ENCODE measurements at places on chromosomes 3 and 15. TPM values are rescaled to one million over a fixed set of nuclear protein-coding genes. Genes with fewer than 3 reads are reported as not detected.

GPR176 gene
- total RNA-seq = 131 TPM

HYKK gene
- 3.1 TPM for total RNA-seq

DNAJA4 gene
- 10.1 TPM for total RNA-seq

ADAMTSL3 gene
- 1.1 TPM for total RNA-seq

TEX55 gene
- total RNA-seq = not detected

Measured in WTC11 (cell line).